ENCODE measurements at places on chromosomes 5 and 9. TPM values are rescaled to one million over a fixed set of nuclear protein-coding genes. Genes with fewer than 3 reads are reported as not detected.
A peak's percentile ranks its signal among the peaks of the same experiment; 100 is the strongest.

- no peak overlapping the region for H3K27ac ChIP-seq
- peaks cover 29% of the 10 kb centered on the region for H3K36me3 ChIP-seq
- no peak for DNase-seq
- no peaks in the 10 kb centered on the region for H3K27me3 ChIP-seq
- H3K4me3 ChIP-seq, result no peak overlapping the region
- no peaks in the 10 kb centered on the region for H3K4me1 ChIP-seq
Observed at GRCh38 chr5:78269088-78269703, 25.3 kb downstream of the AP3B1 start.

DNA sequence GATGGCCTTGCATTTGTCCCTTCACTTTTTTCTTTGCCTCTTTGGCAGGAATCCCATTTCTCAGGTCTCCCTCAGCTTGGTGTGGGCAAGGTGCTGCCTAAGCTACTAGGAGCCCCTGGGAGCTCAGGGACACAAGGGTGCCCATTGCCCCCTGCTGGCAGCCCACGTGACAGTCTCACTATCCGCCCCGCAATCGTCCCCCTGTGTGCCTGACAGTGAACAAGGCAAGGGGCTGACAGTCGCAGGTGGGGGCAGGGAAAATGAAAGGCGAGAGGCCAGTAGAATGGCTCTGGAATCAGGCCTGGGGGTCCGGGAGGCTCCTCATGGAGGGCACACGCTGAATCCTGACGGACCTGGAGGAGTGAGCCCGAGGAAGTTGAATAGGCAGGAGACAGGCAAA, 2.0 kb upstream of the PCDH12 start:
- no peaks in the 10 kb centered on the region for H3K27me3 ChIP-seq
- no peaks in the 10 kb centered on the region for H3K36me3 ChIP-seq

Gene MRPS27
- total RNA-seq, result 35.1 TPM

DNA sequence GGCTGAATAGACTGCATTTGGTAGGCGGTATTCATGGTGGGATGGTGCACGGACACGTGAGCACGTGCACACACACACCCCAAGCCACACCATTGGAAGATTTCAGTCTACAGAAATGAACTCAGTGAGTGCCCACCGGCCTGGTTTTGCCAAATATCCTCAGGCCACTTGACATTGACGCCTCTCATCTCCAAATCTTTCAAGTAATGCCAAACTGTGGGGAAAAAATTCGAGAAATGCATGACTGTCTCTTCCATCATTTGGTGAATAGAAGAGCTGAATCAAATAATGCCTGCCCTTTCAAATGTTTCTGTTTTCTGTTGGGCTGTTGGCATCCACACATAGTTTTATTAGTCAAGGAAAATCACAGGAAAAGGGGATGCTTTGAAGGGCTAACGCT, 182.3 kb upstream of the EFNA5 start:
- H3K4me3 ChIP-seq, result no peak overlapping the region
- H3K36me3 ChIP-seq, result no peaks in the 10 kb centered on the region
- H3K4me1 ChIP-seq, result no peaks in the 10 kb centered on the region
- no peak for DNase-seq
- H3K27me3 ChIP-seq, result no peaks in the 10 kb centered on the region
- H3K27ac ChIP-seq, result no peak overlapping the region

DNA sequence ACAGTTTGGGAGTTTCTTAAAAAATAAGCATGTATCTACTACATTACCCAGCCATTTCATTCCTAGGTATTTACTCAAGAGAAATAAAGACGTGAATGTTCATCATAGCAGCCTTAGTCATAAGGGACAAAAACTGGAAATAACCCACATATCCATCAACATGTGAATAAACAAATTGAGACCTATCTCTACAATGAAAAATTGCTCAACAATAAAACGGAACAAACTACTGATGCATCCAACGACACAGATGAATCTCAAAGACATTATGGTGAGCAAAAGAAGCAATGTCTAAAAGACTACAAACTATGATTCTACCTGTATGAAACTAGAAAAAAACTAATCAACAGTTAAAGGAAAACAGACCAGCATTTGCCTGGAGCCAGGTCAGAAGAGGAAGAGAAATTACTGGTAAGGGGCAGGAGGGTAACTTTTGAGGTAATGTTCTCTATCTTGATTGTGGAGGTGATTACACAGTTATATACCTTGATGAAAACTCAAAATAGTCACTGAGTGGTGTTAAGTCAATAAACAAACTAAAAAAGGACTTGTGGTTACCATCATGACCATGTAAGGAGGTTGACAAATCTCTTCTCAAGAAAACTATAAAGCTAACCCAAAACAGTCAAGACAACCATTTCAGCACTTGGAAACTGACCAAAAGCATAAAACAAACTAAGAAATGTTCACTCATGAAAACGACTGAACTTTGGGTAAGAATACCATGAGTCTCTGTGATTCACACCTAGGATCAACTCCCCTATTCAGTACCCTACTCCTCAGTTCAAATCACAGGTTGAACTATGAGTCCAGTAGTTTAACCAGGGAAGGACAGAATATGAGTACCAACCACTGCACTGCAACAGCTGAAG, 10.4 kb downstream of the UIMC1 start:
- H3K27ac ChIP-seq, result no peak overlapping the region
- no peaks in the 10 kb centered on the region for H3K27me3 ChIP-seq
- DNase-seq, result no peak

- H3K36me3 ChIP-seq, result no peaks in the 10 kb centered on the region
- no peaks in the 10 kb centered on the region for H3K27me3 ChIP-seq
- H3K4me1 ChIP-seq, result no peaks in the 10 kb centered on the region
Observed at GRCh38 chr5:53133020-53133419, 23.5 kb upstream of the MOCS2 start.

DNA sequence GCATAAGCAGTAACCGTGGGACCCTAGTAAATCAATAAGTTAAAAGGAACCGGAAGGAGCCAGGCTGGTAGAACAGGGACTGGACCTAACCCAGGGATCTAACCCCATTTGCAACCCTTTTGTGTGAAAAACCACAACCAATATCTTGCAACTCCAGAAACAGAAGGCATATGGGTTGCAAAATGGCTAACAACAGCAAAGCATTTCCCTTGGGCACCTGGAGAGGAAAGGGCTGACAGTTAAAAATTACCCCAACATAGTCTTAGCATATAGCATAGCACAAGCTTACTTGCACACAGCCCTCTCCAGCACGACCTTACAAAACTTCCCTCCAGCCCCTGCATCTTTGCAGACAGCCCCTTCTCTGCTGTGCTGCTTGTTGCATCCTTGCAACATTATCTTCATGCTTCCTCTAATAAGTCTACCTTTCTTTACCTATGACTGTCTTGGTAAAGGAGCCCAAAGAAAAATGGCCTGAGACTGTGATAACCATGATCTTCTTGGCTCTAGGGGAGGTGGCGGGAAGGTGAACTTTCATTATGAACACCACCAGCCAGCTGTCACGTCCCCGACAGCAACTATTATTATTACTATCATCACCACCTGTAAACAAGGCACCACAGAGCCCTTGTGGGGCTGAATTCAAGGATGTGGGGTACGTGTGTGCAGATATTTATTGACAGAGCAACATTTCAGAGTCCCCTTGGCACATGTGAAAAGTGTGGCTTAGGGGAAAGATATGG, 49.8 kb downstream of the PRRC1 start:
- H3K27ac ChIP-seq, result no peak overlapping the region
- peaks cover 8% of the 10 kb centered on the region for H3K4me1 ChIP-seq
- no peak for DNase-seq
- no peaks in the 10 kb centered on the region for H3K36me3 ChIP-seq

- peaks cover 5% of the 10 kb centered on the region for H3K36me3 ChIP-seq
- H3K4me1 ChIP-seq, result no peaks in the 10 kb centered on the region
- no peak overlapping the region for H3K4me3 ChIP-seq
Observed at GRCh38 chr9:123753016-123753415, 176.9 kb downstream of the DENND1A start.

Gene FCN2
- total RNA-seq, result not detected

- no peaks in the 10 kb centered on the region for H3K4me1 ChIP-seq
- no peaks in the 10 kb centered on the region for H3K36me3 ChIP-seq
- H3K4me3 ChIP-seq, result no peak overlapping the region
- DNase-seq, result no peak
- H3K27ac ChIP-seq, result no peak overlapping the region
Observed at GRCh38 chr5:120538644-120539043, 74.5 kb downstream of the PRR16 start.

DNA sequence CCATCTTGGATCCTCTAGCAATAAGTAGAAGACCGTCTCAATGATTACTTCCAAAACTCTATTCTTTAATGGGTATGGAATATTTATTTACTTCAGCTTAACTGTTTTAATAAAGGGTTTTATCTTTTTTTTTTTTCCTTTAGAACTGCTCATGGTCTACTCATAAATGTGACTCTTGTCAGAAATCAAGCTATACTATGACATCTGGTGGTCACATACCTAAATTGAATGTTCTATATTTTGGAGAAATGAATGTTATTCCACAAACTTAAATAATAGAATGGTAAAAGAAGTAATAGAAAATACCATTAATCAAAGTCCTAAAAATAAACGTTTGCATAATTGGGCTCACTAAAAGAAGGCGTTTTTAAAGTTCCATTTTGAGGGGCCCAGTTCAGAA, 131.2 kb upstream of the PLCXD3 start:
- H3K27ac ChIP-seq, result no peak overlapping the region
- H3K4me1 ChIP-seq, result no peaks in the 10 kb centered on the region
- H3K4me3 ChIP-seq, result no peak overlapping the region

Gene SOX30
- total RNA-seq, result not detected

- no peaks in the 10 kb centered on the region for H3K36me3 ChIP-seq
- H3K27ac ChIP-seq, result peak overlapping the region; percentile 99
- peak; percentile 92 for DNase-seq
- H3K4me3 ChIP-seq, result peak overlapping the region; percentile 82
- H3K27me3 ChIP-seq, result no peaks in the 10 kb centered on the region
Observed at GRCh38 chr5:95960667-95961616, 709 bp downstream of the ELL2 start.

DNA sequence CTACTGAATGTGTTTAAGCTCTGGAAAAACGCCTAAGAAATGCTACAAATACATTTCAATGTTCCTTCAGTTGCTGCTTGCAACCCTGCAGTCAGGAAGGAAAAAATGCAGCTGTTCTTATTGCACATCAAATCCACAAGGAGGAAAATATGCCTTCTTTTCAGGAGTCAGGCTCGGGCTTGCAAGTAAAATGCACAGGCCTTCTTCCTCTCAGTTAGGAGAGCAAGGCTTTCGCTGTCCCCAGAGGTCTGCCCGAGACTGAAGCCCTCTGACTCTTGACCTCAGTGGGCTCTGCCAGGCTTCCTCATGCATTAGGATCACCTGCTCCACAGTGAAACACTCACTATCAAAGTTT, 899 bp upstream of the SHC3 start:
- DNase-seq, result no peak
- H3K36me3 ChIP-seq, result no peaks in the 10 kb centered on the region
- peaks cover 32% of the 10 kb centered on the region for H3K27me3 ChIP-seq
- H3K4me1 ChIP-seq, result peaks cover 35% of the 10 kb centered on the region

DNA sequence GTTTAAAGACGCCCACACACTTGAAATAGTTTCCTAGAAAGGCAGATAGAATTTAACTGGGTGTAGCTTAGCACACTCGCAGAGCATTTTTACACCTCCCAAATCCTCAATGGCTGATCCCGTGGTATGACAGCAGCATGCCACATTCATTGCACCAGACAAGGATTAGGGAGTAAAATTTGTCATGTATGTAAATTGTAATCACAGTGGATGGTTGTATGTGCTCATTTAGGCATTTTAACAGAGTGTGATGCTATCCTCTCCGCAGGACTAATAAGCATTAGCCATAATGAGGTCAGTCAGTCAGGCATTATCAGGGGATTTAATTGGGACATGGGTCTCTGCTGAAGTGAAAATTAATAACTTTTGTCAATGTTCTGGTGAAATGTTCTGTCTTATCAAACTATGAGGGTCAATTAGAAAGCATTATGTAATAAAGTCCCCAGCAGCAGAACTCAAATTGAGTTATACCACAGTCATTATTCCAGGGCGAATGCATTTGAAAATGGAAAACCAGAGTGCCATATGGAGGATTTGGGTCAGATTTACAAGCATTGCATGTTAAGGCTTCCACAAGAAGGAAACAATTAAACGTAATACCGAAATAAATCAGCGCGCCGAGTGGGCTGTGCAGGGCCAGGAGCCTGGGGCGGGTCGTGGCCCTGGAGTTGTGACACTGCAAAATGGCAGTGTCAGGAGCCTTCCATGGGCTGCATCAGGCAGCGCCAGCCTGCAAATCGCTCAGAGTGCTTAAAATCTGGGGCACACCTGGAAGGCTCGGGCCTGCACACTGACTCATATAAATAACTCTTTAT, 602.2 kb downstream of the BNC2 start:
- DNase-seq, result no peak
- H3K4me3 ChIP-seq, result peak overlapping the region; percentile 50
- peaks cover 6% of the 10 kb centered on the region for H3K4me1 ChIP-seq
- H3K27me3 ChIP-seq, result no peaks in the 10 kb centered on the region
- peak overlapping the region; percentile 62 for H3K27ac ChIP-seq
- no peaks in the 10 kb centered on the region for H3K36me3 ChIP-seq

DNA sequence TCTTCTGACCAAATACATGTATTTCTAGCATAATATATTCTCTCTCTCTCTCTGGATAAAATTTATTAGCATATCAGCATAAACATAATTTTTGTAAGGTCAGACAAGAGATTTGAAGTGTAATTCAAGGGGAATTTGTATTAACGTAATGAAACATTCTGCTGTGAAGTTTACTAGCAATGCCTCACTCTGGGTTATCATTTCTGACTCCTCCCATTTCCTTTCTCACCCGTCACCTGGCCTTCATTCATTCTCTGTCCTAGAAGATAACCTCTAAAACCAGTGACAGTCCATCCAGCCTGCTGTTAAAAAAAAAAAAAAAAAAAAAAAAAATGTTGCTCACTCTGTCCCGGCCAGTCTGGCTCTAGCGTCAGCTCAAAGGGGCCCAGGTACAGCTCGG, 27.1 kb downstream of the GRAMD2B start:
- no peaks in the 10 kb centered on the region for H3K27me3 ChIP-seq
- no peak overlapping the region for H3K4me3 ChIP-seq
- no peak for DNase-seq
- H3K36me3 ChIP-seq, result no peaks in the 10 kb centered on the region
- peaks cover 5% of the 10 kb centered on the region for H3K4me1 ChIP-seq
- peak overlapping the region; percentile 59 for H3K27ac ChIP-seq

DNA sequence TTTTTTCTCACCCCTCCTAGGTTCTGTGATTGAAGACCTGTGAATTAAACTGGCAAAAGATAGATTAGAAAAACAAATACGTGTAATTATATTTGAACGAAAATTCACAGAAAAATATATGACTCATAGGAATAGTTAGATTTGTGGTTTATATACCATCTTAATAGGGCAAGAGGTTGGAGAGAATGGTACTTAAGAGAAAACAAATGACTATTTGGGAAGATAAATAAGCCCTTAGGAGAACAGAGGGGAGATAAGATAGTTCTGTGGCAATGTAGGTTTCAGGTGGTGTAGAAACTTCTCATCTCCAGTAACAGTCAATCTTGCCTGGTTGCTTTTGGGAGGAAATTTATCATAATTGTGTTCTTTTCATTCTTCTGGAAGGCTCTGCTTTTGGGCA, 122.0 kb downstream of the PRDM9 start:
- no peak for DNase-seq
- no peaks in the 10 kb centered on the region for H3K27me3 ChIP-seq
- no peaks in the 10 kb centered on the region for H3K4me1 ChIP-seq
- no peaks in the 10 kb centered on the region for H3K36me3 ChIP-seq
- H3K27ac ChIP-seq, result no peak overlapping the region

- H3K4me1 ChIP-seq, result no peaks in the 10 kb centered on the region
- no peak overlapping the region for H3K27ac ChIP-seq
- H3K27me3 ChIP-seq, result no peaks in the 10 kb centered on the region
Observed at GRCh38 chr5:80055491-80056170, 20.5 kb downstream of the THBS4 start.

Gene TRAPPC13
- total RNA-seq, result 21.5 TPM

Gene IFNA2
- not detected for total RNA-seq

Measured in lower lobe of right lung (tissue), 2 donors.